Osteocyte (in vitro differentiated cells): ENCODE measurements at places on chromosomes 12 and 14. TPM values are rescaled to one million over a fixed set of nuclear protein-coding genes. Genes with fewer than 3 reads are reported as not detected.

TAS2R7 gene
- not detected in 2 replicates for total RNA-seq

SMIM10L1 gene
- total RNA-seq = 9.7 TPM in 2 replicates

TTC8 gene
- total RNA-seq = 23.6 and 26.8 TPM in 2 replicates

TBC1D30 gene
- 1.2 and 2.0 TPM in 2 replicates for total RNA-seq

DACT1 gene
- total RNA-seq = 29.2 and 32.7 TPM in 2 replicates

VEZT gene
- total RNA-seq = 65.7 and 74.7 TPM in 2 replicates

CCDC85C gene
- 4.4 and 5.1 TPM in 2 replicates for total RNA-seq

EGLN3 gene
- 0.37 and 0.38 TPM in 2 replicates for total RNA-seq

TPCN1 gene
- total RNA-seq = 74.6 and 80.6 TPM in 2 replicates

- no peak for DNase-seq
Observed at GRCh38 chr14:27739657-27740156, 1026.9 kb upstream of the FOXG1 start.

GRCh38 chr14:100536721-100537445, 50.3 kb downstream of the BEGAIN start:
- DNase-seq = peak; percentile 67

DNA sequence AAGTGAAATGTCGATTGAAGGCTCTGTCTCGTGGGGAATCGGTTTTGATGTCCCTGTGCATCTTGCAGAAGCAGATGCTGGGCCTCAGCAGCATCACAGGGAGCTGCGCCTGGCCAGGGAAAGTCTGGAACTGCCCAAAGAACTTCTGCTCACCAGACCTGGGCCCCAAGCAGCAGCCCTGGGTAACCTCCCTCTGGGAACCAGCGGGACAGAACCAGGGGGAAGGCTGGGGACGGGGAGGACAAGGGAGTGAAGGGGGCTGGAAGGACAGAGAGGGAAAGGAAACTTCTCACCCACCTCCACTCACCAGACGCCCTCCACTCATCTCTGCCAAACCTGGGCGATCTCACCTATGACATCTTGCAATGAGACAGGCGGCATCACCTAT, 26.8 kb upstream of the C14orf180 start:
- no peak for DNase-seq

DNA sequence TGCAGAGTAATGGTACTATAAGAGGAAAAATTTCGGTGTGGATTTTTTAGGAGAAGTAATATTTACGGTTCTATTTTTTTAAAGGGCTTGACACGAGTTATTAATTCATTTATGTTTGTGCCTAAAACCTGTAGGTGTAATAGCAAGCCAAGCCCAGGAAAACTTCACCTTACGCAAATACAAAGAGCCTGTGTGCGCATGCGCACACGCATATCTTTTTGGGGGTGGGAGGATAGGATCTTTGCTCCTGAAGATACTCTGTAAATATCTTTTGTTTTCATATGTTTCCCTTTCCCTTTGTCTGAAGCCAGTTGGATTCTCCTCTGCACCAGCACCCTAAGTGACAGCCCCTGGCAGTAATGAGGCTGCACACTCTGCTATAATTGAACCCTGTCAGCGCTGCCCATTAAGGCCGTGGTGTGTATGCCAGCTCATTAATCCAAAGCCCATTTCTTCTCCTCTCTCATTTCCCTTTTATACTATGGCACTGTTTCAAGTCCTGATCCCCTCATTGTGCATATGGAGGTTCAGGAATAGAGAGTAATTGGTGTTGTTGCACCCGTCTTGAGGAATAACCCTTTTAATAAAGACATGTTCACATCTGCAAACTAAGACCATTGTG, 327.2 kb upstream of the E2F7 start:
- DNase-seq = no peak

- DNase-seq = no peak
Observed at GRCh38 chr12:112198120-112198733, 72.9 kb downstream of the TRAFD1 start.

DNA sequence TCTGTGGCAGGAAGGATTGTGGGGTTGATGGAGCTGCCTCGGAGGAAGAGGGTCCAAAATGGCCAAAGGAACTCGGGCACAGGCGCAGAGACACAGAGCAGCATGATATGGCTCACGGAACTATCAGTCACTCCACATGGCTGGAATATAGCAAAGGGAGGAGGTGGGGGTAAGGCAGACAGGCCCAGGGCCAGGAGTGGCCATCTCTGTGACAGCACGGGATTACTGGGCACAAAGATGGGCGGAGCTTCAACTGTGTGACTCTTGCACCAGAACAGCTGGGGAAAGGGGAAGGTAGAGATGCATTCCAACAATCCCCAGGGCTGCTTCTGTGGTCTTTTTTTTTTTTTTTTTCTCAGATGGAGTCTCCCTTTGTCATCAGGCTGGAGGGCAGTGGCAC, 24.8 kb upstream of the EML1 start:
- DNase-seq = no peak

DNA sequence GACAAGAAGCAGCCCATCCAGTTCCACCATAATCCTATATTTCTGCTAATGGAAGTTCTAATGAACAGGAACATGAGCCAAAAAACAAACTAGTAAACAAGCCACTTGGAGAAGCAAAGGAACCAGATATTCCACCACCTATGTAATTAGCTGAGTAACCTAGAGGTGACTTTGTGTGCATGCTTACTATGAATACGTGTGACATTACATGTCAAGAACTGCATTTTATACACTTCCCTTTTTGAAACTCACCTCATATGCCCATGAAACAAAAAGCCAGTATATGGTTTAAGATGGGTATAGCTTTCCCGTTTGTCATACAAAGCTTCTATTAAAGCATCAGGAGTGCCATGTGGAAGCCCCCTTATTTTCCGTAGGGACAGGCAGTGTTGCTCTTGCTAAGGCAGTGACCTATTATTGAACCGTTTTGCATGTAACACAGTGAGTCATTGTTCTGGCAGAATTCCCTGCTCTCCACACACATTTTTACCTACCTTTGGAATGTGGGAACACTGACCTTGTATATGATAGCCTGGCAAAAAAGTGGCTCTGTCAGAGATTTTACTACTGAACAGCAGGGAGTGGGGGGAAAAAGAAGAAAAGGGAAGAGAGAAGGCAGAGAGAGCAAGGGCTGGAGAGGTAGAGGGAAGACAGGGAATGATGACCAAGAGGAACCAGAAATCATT, 34.8 kb upstream of the FRMD6 start:
- DNase-seq = no peak

GRCh38 chr14:21030531-21030930, 514 bp downstream of the TPPP2 start:
- no peak for DNase-seq

- DNase-seq = no peak
Observed at GRCh38 chr14:21913759-21914158, 240.1 kb upstream of the OR4E1 start.

- no peak for DNase-seq
Observed at GRCh38 chr12:2647186-2647585, 147.6 kb upstream of the FKBP4 start.

DNA sequence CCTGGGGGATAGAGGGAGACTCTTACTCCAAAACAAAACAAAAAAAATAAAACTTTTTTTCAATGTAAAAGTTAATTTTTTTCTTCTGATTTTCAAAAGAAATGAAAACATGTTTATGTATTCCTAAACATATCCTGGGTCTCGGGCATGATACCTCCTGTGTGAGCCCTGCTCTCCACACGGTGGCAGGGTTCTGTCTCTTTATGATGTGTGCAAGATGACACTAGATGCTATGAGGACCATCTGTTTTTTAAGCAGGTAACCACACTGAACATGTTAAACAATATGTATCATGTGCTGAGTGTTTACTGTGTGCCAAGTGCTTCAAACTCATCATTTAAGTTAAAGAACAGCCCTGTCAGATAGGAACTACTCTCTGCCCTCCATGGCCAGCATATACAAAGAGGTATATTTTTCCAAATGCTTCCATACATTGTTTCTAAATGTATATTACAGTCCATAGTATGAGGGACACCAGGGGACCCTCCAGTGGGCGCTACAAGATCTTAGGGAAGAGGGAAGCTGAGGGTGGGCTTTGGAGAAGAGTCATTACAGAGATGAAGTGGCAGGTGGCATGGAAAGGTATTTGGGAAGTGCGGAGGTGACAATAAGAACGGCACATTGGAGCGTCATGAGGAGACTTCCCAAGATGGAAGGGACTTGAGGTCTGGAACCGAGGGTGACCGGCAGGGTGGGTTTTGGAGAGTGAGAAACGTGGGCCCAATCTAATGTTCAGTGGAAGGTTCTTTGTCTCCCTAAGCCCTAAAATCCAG, 28.5 kb downstream of the FOS start:
- DNase-seq = no peak

GRCh38 chr12:116538076-116538591, 21.0 kb upstream of the MAP1LC3B2 start:
- DNase-seq = no peak

GRCh38 chr12:6963016-6963731, 7.3 kb downstream of the PHB2 start:
- DNase-seq = no peak

GRCh38 chr14:93286212-93286890, 46.5 kb downstream of the BTBD7 start:
- no peak for DNase-seq

- DNase-seq = no peak
Observed at GRCh38 chr14:48560421-48560820, 885.0 kb upstream of the MDGA2 start.

DNA sequence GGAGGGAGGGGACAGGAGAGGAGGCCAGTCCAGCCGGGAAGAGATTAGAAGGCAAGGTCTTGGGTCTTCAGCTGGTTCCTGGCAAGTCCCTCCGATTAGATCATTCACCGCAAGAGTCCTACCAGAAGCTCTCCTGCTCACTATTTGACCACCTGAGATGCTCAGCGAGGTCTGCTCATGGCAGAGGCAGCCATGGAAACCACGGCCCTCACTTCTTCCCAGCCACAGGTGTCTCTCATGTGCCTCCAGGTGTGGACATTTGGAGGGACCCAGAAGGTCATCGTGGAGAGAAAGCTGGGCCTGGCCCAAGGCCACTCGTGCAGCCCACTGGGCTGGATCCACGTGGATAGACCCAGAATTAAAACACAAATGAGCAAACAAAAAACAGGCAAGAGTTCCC, 99.5 kb downstream of the DICER1 start:
- no peak for DNase-seq

DNA sequence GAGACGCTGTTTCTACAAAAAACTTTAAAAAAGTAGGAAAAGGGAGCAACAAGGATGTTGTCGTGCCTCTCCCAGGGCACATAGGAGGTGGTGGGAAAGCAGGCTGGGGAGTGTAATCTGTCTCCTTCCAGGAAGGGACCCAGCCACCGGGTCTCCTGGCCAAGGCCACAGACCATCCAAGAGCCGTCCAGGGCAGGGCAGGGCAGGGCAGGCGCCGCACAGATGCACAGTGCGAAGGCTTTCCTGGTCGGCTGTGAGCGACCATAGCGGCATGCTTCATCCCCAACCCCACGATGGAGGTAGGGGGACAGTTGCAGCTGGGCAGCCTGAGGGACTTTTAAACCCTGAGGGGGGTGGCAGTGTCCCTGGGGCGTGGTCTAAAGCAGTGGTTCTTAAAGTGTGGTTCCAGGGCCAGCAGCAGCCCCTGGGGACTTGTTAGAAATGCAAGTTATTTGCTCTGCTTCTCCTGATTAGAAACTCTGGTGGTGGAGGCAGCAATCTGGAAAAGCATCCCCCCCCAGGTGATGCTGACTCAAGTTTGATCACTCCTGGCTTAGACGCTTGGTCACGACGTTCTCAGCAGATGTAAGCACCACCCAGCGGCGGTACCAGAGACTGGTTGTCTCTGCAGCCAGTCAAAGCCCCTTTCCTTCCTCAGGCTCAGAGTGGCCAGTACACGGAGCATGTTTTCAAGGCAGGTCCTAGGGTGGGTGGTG, 197.4 kb upstream of the PRMT8 start:
- no peak for DNase-seq

DNA sequence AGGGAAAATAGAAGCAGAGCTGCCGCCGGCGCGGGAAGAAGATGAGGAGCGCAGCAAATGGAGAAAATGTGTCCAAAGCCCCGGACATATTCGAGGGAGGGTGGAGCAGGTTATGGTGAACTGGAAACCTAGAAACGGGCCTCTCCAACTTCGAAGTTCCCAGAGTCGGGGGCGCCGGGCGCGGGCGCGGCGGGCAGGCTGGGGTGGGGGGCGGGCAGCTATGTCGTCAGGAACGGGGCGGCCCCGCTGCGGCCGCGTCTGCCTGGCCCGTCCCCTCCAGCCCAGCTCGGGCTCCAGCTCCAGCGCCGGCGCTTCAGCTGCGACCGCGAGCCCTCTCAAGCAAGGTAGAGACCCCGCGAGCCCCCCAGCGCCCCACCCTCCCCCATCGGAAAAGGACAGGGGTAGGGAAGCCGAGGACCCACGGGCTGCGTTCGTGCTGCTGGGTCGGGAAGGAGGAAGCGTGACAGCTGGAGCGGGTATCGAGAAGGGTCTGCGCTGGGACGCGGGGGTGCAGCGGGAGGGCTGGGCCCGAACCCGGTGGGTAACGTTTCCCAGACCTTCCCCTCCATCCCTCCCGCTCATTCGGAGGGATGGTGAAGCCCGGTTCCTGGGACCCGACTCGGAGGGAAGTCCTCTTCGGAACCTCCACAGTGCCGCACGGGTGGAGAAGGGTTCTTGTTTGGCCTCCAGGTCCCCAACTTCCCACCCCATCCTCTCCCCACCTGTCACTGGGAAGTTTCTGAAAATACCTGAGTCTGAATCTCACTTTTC, 1.0 kb downstream of the DGKA start:
- DNase-seq = peak; percentile 86

- no peak for DNase-seq
Observed at GRCh38 chr14:96164861-96165490, 39.7 kb upstream of the BDKRB2 start.

DNA sequence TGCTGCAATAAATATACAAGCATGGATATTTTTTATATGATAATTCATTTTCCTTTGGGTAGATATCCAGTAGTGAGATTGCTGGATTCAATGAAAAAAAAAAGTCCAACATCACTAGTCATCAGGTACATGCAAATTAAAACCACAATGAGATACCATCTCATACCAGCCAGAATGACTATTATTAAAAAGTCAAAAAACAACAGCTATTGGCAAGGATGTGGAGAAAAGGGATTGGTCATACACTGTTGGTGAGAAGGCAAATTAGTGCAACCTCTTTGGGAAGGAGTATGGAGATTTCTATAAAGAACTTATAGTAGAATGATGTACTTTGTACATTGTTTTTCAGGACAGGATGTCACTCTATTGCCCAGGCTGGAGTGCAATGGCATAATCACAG, 531.2 kb upstream of the MGAT4C start:
- no peak for DNase-seq

- DNase-seq = no peak
Observed at GRCh38 chr12:132066345-132066685, 77.8 kb downstream of the DDX51 start.

GRCh38 chr14:20262642-20263128, 23.6 kb downstream of the OR11H4 start:
- no peak for DNase-seq

- DNase-seq = no peak
Observed at GRCh38 chr12:108757856-108758255, 26.5 kb upstream of the CORO1C start.

GRCh38 chr12:63093711-63094110, 57.3 kb downstream of the AVPR1A start:
- no peak for DNase-seq
